Prostate gland (tissue), 2 donors: ENCODE measurements at places on chromosomes 16 and 17.
A peak's percentile ranks its signal among the peaks of the same experiment; 100 is the strongest.

DNA sequence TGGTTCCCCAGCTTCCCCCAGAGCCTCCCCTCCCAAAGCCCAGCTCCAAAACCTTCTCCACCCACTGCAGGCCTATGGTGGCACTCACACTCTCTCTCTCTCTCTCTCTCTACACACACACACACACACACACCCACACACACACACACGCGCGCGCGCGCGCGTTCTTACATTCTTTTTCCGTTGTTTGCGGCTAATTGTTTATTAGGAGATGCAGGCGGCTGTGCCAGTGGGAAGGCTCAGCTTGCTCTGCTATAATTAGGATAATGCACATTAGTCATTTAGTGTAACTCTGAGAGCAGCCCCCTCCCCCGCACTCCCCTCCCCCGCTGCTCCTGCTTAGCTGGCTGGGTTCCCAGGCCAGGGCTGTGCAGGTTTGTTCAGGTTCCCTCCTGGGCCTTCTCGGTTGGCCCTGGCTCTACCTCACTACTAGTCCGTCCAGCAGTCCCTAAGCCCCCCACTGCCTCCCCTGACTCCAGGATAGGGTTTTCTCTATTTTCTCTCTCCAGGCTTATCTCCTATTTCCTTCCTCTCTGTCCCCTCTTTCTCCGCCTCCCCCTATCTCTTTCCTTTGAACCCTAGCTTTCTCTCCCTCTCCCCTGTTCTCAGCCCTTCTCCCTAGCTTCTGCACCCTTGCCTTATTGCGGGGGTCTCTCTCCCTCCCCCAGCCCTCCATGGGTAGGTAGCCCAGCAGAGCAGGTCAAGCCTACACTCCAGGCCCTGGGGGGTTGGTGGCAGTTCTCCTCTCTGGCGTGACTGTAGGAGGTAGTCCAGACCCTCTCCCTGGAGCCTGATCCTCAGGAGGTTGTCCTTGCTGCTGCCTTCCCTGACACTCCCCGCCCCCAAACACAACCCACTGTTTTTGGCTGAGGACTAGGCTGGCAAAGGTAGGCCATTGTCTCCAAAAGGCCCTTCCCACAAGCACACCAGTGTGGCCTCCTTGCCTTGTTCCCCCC is 34.0 kb downstream of the TMEM132E start:
- DNase-seq, result peak; percentile 11

- DNase-seq, result no peak
Observed at GRCh38 chr17:78266231-78266631, 34.8 kb downstream of the TMEM235 start.

GRCh38 chr16:89122322-89122851 is 28.7 kb downstream of the ACSF3 start:
- DNase-seq, result peak; percentile 46

DNA sequence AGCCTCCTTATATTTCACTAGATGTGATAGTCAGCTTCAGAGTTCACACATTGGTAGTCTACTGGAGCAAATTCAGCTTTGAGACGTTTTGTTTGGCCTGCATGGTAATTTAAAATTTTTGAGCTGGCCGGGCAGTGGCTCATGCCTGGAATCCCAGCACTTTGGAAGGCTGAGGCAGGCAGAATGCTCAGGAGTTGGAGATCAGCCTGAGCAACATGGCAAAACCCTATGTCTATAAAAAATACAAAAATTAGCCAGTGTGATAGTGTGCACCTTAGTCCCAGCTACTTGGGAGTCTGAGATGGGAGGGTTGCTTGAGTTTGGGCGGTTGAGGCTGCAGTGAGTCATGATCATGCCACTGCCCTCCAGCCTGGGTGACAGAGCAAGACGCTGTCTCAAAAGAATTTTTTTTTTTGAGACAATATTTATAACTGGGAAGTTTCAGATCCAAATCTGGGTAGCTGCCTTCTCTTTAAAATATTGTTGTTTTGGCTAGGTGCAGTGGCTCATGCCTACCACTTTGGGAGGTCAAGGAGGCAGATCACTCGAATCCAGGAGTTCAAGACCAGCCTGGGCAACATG is 4.8 kb upstream of the BLMH start:
- DNase-seq, result no peak

DNA sequence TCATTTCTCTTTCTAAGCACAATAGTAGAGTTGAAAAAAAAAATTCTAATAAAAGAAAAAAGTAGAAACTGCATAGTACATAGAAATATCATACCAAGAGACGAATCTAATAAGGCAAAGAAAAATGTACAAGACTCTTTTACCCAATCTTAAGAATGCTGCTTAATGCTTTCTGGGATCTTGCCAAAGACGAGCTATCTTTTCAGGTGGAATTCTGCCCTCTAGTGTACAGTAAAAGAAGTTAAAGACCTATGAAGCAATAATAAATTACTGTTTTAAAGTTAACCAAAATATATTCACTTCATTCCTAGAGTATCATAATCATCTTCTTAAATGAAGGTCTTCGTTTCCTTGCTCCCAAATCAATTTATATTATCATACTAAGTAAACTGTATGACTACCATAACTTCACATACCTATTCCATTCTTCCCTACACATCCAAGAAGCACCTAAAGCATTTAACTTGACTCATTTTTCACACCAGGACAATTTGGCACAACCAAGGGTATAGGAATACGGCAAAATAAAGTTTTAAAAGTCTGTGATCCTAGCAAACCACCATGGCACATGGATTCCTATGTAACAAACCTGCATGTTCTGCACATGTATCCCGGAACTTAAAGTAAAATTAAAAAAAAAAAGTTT is 47.7 kb downstream of the CFDP1 start:
- no peak for DNase-seq

DNA sequence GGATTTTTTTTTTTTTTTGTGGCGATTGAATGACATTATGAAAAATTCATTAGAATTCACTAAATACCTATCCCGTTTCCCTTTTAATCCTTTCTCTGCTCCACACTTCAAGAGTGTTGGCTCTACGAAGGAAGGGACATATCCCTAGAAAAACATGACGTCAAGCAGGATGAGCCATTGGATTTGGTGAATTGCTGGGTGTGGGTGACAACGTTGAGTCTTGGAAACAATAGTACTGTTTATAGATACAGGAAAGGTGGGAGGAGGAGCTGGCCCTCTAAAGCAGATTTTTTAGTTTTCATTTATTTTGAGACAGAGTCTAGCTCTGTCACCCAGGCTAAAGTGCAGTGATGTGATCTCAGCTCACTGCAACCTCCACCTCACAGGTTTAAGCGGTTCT is 167.6 kb upstream of the FAM20A start:
- no peak for DNase-seq

GRCh38 chr17:77535892-77536291 is 395.1 kb downstream of the SEC14L1 start:
- DNase-seq, result no peak

- peak; percentile 96 for DNase-seq
Observed at GRCh38 chr17:7889166-7889955, 772 bp downstream of the CHD3 start.

- DNase-seq, result no peak
Observed at GRCh38 chr16:50235581-50235980, 30.8 kb upstream of the ADCY7 start.

- DNase-seq, result peak; percentile 90
Observed at GRCh38 chr17:68378268-68379176, 78.8 kb downstream of the WIPI1 start.

DNA sequence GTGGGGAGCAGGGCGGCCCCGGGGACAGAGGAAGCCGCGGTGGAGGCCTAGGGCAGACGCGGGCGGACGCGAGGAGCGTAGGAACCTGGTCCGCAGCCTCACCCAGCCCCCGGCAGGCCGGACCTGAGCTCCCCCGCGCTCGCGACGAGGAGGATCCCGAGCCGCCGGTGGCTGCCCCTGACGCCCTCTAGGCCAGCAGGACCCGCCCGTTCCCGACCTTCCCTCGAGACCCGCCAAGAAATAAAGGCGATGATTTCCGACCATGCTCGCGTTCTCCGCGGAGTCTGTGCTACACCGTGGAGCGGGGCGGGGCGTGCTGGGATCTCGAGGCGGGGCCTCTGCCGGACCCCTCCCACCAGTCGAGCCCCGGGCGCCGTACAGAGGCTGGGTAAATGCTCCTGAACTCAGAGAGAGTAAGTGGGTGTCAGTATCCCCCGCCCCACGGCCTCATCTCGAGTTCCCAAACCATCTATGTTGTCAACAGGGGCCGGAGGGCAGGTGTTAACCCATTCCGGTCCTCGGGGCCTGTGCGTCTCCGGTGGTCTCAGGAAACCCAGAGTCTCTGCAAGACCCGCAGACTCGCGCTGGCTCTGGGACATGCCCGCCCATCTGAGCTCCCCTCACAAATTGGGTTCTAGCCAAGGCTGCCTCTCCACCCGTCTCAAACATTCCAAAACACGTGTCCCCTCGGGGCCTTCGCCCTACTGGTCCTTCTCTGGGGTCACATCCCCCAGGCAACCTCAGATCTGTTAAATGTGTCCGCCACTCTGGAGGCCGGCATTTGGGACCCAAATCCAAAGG is 13.7 kb downstream of the SYCE1L start:
- DNase-seq, result peak; percentile 41

DNA sequence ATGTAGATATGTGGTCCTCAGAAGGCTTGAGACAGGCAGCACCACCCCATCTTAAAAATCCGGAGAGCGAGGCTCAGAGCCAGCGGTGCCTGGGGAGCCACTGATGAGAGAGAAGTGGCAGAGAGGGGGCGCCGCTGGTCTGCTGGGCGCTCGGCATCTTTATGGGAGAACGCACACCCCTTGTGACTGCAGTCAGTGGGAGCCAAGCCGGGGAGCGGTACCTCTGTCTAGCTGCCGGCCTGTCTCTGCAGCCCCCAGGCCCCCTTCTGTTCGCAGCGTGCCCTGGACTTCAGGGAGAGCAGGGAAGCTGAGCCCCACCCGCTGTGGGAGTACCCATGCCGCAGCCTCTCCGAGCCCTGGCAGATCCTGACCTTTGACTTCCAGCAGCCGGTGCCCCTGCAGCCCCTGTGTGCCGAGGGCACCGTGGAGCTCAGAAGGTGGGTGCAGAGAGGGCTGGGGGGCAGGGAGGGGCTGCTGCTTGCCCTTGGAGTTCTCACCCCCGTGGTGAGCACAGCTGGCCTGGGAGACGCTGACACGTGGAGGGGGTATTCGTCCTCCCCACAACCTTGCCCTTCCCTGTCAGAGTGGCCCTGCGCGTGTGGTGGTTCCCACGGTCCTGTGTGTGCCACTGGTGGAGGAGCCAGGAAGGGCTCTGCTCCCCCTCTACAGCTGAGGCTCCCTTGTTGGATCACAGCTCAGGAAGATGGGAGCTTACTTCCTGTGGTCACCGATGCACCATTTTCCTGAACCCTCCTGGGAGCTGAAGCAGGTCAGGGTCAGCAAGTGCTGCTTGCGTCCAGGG is 44.8 kb downstream of the PRMT7 start:
- DNase-seq, result no peak

DNA sequence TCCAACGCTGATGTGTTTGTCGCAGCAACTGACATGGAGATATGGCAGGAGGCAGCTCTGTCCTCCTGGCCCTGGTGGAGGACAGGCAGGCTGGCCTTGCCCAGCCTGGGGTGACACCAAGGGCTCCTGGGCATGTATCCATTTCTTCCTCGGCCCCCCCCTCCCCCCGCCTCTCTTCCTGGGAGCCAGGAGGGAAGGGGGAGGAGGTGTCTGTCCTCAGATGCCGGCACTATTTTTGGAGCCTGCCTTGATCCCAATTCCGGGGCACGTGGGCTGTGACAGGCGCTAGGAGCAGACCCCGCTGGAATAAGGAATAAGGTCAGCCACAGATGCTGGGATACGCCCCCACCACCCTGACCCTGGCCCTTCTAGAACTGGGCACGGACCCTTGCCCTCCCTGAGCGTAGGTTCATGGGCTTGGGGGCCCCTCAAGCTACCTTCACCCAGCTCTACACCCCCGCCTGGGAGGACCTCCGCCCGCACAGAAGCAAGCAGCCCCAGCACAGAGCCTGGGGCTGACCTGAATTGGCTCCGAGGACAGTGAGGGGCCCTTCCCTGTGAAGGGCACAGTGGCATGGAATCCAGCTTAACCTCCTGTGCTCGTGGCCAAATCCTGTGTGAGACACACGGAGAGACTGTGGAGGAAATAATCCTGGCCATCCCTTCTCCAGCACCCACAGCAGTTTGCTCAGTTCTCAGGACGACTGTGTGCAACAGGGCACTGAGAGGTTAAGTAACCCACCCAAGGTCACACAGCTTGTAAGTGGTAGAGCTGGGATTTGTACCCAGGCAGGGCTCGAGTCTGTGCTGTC is 24.1 kb downstream of the SEC14L5 start:
- DNase-seq, result no peak

DNA sequence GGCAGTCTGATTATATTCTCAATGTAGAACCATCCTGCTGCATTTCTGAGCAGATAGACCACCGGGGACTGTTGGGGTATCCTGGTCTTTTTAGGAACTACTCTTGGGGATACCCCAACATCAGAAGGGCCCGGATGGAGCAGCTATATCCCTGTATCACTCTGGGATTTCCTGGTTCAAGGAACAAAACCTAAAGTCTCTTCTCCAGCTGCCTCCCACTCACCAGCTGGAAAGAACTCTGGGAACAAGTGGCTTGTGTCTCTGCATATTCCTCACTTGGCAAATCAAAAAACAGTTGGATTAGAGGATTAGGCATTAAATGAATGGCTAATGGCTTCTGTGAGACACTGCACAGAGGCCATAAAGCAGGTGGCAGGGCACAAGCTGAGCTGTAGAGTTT is 62.3 kb upstream of the HS3ST2 start:
- DNase-seq, result no peak

GRCh38 chr16:86222547-86222946 is 287.8 kb upstream of the FOXF1 start:
- no peak for DNase-seq

- no peak for DNase-seq
Observed at GRCh38 chr16:67082100-67082499, 27.6 kb upstream of the PHAF1 start.

DNA sequence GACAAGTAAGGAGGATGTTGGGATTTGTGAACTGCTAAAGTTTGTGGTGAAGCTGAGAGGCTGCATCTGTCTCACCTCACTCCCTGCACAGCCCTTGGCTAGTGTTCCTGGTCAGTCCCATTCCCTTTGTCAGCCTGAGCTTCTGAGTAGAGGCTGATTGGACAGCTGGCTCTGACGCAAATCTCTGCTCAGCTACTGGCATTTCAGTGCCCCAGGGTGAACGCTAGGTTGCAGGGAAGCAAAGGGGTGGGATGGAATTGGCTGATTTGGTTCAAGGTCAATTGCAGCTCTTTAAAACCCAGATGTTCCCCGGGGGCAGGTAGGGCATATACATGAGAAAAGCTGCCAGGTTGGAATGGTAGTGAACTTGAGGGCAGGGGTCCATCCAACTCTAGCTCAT is 23.1 kb upstream of the CNOT1 start:
- DNase-seq, result no peak

DNA sequence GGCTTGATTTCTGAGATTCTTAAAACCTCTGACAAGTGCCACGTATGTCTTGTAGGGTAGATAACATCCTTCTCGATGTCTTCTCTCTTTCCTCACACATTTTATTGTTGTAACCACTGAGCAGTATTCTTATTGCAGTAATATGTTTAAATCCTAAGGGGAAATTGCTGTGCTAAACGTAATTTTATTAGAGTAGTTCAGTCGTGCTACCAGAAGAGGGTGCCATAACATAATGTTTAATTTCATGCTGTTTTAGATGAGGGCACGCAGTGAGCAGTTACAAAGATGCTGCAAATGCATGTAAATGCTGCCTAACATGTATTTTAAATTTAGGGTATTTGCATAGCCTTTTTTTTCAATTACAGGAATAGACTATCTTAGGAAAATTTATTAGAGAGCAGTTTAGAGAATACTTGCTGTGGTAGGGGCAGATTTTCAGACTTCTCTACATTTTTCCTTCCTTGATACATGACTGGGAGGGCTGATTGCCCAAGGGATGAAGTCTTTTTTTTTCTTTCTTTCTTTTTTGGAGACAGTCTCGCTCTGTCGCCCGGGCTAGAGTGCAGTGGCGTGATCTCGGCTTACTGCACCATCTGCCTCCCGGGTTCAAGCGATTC is 51.7 kb downstream of the GAN start:
- peak; percentile 19 for DNase-seq
